ENCODE measurements at places on chromosomes 3 and 15.

GRCh38 chr15:58229297-58229768 is 91.2 kb downstream of the AQP9 start:
- no peak for DNase-seq

- peak; percentile 26 for DNase-seq
These were observed 171.6 kb downstream of the SV2B start for GRCh38 chr15:91271565-91272153.

DNA sequence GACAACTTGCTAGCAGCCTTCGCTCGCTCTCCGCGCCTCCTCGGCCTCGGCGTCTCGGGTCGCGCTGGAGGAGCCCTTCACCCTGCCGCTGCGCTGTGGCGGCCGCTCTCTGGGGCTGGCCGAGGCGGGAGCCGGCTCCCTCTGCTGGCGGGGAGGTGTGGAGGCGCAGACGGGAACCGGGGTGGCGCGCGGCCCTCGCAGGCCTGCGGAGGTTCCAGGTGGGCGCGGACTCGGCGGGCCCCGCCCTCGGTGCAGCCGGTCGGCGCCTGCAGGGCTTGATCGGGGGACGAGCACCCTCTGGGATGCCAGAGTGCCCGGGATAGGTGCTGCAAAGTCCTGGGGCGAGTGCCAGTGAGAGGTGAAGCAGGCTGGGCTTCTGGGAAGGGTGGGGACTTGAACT is 989.9 kb downstream of the ROBO2 start:
- no peak for DNase-seq

DNA sequence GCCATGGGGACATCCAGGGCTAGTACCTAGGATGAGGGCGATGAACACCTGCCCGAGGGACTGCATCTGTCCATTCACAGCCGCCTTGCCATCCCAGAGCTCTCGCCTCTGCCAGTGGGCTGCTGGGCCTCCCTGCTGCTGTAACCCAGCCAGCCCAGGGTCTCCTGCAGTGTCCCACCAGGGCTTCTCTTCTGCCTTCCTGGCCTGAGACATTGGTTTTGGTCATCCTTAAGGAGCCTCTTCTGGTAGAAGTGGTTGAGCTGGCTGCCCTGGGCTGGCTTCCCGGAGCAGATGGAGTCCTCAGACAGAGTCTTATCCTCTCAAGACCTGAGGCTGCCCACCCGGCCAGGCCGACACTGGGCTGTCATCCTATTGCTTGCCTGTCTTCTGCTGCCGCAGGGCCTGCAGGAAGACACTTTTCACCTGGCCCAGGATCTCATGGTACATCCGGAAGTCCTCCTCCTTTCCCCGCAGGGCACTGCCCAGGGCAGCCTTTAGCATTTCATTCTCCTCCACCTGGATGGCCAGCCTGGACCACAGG is 6.1 kb upstream of the HHATL start:
- no peak for DNase-seq

DNA sequence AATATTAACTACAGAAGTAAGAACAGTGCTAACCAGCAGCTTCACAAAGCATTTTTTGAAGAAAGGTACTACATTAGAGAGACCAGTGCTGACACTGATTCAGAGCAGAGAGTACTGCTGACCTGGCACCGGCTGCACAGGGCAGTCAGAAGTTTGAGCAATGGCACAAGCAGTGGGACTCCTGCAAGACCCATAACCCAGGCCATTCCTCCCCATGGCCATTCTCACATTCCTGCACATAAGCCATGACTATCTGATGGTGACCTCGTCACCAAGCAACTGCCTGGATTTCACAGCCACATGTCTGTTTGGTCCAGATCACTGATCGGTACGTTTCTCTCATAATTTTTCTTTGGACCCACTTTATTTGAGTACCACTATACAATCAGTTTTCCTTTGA is 88.7 kb downstream of the GPR156 start:
- DNase-seq = no peak

DNA sequence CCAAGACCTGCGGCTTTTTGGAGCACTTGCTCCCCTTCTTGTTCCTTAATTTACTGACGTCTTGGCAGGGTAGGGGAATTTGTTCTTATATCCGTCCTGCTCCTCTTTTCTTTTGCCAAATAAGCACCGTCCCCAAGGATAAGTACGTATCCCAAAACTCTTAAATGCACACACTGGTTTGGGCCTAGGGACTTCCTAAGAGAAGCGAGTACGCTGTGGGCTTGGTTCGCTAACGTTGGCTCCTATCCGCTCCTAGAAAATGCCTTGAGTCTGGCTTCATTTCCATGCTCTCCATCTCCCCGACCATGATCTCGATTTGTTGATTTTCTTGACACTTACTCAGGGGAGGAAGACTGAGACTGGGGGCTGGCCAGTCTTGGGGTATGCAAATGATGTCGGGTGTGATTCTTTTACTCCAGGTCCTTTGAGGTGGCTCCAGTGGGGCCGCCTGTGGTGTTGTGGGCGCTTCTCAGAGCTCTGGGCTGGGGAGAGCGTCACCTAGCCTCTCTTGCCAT is 1.3 kb downstream of the MYRIP start:
- no peak for DNase-seq

- DNase-seq = no peak
These were observed 4.6 kb upstream of the TMEM44 start for GRCh38 chr3:194637541-194638400.

DNA sequence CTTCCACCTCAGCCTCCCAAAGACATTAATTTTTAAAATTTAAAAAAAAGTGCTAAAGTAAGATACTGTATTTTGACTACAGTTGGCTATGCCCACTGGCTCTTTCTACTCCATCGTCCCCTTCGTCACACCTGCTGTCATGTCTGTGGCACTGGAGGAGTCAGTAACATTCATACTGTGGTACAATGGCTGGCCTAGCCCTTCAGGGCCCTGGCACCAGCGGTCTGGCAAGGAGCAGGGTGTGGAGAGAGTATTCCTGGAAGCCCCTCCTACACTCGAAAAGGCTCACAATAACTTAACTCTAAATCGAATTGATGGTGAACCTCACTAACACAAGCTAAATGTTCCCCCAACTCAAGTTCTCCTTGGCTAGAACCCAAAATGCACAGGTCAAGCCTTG is 89.7 kb upstream of the RASGRF1 start:
- no peak for DNase-seq

GRCh38 chr3:3403700-3404099 is 224.2 kb upstream of the CRBN start:
- DNase-seq = no peak

DNA sequence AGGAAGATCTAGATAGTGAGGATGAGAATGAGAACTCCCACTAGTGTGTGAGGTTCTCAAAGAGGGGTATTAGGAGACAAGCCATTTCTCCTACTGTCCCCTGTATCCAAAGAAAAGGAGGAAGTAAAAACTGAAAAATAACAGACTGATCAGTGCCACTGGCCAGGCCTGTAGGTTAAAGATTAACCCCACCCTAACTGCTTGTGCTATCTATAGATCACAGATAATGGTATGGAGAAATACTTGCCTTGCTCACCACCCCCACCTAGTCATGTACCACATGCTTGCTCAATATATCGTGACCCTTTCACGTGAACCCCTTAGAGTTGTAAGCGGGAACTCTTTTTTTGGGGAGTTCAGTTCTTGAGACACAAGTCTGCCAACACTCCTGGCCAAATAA is 519.7 kb upstream of the FRG2C start:
- no peak for DNase-seq

DNA sequence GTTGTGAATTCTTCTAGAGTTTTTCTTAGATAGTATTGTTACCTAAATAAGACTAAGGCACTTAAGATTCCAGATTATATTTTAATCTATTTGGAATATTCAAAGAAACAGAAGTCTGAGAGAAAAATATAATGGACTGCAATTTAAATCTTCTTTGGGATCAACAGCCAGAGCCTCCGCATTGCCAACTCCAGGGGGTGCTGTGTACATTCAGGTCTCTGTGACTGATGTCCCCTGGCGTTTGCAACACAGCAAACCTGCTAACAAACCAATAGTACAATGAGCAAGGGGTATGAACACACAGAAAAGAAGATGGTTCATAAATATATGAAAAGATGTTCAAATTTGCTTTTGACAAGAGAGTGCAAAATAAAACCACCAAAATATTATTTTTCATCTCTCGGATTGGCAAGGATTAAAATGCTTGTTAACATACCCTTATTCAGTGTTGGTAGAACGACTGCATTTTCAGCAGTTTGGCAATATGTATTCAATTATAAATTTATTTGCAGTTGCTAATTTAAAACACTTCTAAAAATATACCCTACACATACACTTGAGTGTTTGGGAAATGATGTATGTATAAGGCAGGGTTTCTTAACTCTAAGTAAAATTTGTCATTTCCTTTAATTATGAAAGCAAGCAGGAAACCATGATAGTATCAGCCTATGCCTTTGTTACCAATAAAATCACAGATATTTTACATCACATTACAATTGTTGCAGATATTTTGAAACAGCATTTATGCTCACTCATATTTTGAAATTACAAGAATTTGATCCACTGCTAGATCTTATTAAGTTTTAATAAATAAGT is 16.1 kb upstream of the TM4SF1 start:
- no peak for DNase-seq

DNA sequence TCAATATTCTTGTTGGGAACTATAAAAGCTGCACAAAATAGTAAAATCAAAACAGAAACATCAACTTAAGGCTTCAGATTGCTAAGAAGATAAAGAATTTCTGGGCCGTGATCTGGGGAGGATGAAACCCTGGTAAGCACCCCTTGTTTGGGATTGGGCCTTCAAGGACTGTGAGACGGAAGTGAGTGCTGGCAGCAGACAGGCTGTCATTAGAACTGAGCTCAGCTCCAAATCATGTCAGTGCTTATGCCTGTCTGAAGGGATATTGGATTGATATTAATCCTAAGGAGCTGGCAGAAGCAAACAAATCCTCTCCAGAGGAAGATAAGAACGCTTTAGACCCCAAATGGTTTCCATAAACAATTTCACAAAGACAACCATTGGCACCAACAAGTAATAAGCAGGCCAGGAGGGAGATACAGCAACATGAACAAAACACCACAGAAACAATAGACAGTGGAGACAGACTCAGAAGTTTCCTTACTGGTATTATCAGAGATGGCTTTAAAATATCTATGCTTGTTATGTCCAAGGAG is 72.6 kb upstream of the CTXND1 start:
- DNase-seq = no peak

DNA sequence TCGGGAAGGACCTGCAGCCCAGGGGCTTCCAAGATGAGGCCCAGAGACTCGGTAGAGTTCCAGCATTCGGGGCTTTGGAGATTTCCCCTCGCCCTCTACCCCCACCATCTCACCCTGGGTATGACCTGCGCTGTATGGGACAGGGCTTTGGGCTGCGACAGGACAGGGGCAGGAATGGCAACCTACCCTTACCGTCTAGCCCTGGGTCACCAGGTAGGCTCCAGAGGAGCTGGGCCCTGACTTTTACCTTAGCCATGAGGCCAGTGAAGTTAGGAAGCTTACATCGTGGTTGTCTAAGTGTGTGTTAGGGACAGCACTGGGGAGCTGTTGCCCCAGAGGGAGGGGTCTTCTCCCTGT is 683 bp downstream of the PPM1M start:
- DNase-seq = no peak
